ENCODE measurements at places on chromosomes 3 and 15. TPM values are rescaled to one million over a fixed set of nuclear protein-coding genes. Genes with fewer than 3 reads are reported as not detected.

Gene AMIGO3
- total RNA-seq = 1.9 TPM

Gene ROPN1
- total RNA-seq = not detected

Gene TNFAIP8L3
- 6.5 TPM for total RNA-seq

Gene GPR62
- 0.37 TPM for total RNA-seq

Gene KLHL18
- total RNA-seq = 30.3 TPM

Gene COL6A5
- 0.09 TPM for total RNA-seq

Gene TBC1D2B
- total RNA-seq = 119 TPM

Gene CACNA2D3
- 4.6 TPM for total RNA-seq

Gene TBC1D5
- total RNA-seq = 92.5 TPM

Gene GASK1A
- total RNA-seq = 39.9 TPM

Gene KBTBD13
- not detected for total RNA-seq

Gene USP19
- total RNA-seq = 46.8 TPM

Gene CLDN16
- total RNA-seq = not detected

Gene CCDC80
- total RNA-seq = 42.9 TPM

Gene KY
- total RNA-seq = 0.09 TPM

Gene AMOTL2
- total RNA-seq = 197 TPM

Gene CYP1A1
- total RNA-seq = 1.9 TPM

Gene GPX1
- total RNA-seq = 318 TPM

Gene IL17RE
- 11.8 TPM for total RNA-seq

Gene PLA2G4B
- 2.3 TPM for total RNA-seq

Gene SLC51A
- not detected for total RNA-seq

Gene ACP3
- total RNA-seq = 4.4 TPM

Gene PLA2G4D
- total RNA-seq = 0.09 TPM

Gene PARP9
- 19.0 TPM for total RNA-seq

Gene SI
- total RNA-seq = not detected

Gene FMN1
- 29.3 TPM for total RNA-seq

Gene GPR87
- total RNA-seq = not detected

Gene DALRD3
- total RNA-seq = 27.2 TPM

Gene PIERCE2
- 0.84 TPM for total RNA-seq

Gene TGM4
- not detected for total RNA-seq

Gene RPS17
- 2,080 TPM for total RNA-seq

Gene SLC4A7
- total RNA-seq = 25.4 TPM

Gene WDR93
- total RNA-seq = not detected

Gene THSD4
- 2.7 TPM for total RNA-seq

Gene CEP152
- 2.6 TPM for total RNA-seq

Measured in omental fat pad (tissue), 4 donors.